ENCODE measurements at places on chromosomes 2 and 18.
A peak's percentile ranks its signal among the peaks of the same experiment; 100 is the strongest.

DNA sequence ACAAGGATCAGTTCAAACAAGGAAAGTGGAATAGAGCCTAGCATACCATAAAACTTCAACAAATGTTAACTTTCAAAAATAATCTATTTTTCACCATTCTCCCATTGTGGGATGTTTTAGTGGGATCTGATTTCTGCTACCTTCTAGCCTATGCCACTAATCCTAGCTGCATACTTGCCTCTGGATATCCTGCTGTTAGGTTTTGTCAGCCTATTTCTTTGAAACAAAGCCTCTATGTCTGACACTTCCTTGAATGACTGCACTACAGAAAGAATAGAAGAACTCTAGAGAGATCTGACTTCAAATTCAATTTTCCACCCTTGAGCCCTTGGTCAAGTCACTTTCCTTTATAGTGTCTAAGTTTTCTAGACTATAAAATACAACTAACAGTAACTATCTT is 291.5 kb downstream of the PTH2R start:
- DNase-seq: no peak

- DNase-seq: no peak
Observed at GRCh38 chr2:96207774-96208142, 869 bp downstream of the STARD7 start.

DNA sequence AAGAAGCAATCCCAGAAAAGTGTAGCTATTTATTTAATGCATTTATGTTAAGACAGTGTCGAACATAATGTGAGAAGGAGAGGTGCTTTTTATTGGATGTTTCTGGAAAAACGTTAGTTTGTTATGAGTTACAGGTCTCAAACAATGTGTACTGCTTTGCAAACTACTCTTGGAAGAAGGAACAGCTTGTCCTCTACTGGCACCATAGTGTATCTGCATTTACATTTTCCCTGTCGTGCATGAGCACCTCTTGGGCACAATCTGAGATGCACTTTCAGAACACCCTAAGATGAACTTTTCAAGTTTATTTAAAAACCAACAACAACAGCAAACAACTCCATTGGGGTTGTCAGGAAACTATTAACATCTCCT is 22.8 kb downstream of the CCNYL1 start:
- peak; percentile 28 for DNase-seq

DNA sequence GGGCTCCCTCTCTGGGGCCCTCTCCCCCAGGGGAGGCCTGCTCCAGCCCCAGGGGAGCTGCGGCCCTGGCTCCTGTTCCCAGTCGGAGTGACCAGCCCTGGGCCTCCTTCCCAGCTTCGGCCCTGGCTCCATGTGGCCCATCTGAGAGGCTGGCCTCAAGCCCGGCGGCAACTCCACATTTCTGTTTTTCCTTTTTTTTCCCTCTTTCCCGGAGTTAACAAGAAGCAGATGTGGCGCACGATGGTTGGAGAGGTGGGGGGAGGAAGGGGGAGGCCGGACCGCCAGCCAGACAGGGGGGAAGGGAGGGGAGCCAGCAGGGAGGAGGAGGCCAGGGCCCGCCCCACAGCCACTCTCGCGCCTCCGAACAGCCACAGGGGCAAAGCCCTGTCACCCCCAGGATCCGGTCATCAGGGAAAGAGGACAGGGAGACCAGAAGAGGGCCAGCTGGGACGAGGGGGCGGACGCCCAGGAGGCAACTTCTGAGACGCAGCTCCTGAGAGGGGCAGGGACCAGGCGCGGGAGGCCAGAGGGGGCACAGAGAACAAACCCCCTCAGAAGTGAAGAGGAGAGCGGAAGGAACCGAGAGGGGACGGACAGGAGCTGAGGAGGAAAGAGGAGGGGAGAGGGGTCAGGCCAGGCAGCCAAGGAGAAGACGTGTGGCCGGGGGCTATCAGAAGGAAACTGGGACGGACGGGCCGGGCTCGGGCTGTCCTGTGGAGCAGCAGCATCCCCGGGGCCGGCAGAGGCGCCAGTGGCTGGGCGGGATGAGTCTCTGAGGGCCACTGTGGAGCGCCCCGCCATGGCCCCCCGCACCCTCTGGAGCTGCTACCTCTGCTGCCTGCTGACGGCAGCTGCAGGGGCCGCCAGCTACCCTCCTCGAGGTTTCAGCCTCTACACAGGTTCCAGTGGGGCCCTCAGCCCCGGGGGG is at the start of gene EMILIN1:
EMILIN1 (plus strand) TSS at position 349 of the 928 bp plus-strand sequence; CDS start at position 800, 451 bp downstream.
- DNase-seq: peak; percentile 94

GRCh38 chr2:67945940-67946339 is 116.9 kb downstream of the C1D start:
- no peak for DNase-seq

GRCh38 chr18:23059541-23060465 is 75.5 kb upstream of the CABLES1 start:
- no peak for DNase-seq

DNA sequence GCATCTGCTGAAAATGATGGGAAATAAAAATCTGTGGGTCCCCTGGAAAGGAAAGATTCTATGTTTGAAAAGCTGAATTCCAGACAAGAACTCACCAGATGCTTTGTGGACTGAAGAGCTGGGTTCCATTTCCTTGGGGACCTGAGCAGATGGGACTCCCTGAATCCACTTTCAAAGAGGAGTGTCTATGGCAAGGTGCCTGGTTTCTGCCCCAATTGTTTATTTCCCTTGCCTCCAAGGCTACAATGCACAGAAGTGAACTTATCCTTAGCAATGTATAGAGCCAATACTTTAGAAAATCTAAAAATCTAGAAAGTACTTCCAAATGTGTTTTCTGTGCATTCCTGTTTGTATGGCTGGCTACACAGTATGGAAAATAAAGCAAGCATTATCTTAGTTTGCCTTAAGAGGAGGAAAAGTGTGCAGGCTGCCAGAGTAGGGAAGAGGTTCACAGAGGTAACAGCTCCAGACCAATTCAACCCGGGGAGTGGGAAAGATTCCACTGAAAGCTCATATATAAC is 420.5 kb downstream of the NRXN1 start:
- DNase-seq: no peak

GRCh38 chr2:167264380-167264779 is 376.1 kb downstream of the XIRP2 start:
- DNase-seq: no peak

GRCh38 chr2:145055651-145056050 is 535.7 kb upstream of the ZEB2 start:
- no peak for DNase-seq

- no peak for DNase-seq
Observed at GRCh38 chr2:15943378-15944280, 3.3 kb downstream of the MYCN start.

DNA sequence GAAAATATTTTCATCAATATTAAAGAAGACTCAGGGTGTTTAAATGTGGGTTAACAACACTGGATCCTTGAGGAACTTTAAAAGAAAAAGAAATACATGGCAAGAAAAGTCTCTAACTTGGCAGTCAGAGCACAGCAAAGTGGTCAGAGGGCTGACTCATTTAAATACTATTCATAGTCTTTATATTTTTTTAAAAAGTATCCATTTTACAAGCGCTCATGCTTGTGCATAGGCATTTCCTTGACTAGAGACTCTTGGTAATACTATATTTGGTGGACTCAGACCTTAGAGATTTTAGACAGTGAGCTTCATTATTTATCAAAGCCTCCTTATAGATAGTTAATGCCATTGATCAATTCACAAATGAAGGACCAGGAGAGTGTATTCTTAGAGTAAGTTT is 110.2 kb downstream of the ABCA12 start:
- DNase-seq: peak; percentile 64

- DNase-seq: no peak
Observed at GRCh38 chr2:204744506-204744905, 199.2 kb downstream of the PARD3B start.

DNA sequence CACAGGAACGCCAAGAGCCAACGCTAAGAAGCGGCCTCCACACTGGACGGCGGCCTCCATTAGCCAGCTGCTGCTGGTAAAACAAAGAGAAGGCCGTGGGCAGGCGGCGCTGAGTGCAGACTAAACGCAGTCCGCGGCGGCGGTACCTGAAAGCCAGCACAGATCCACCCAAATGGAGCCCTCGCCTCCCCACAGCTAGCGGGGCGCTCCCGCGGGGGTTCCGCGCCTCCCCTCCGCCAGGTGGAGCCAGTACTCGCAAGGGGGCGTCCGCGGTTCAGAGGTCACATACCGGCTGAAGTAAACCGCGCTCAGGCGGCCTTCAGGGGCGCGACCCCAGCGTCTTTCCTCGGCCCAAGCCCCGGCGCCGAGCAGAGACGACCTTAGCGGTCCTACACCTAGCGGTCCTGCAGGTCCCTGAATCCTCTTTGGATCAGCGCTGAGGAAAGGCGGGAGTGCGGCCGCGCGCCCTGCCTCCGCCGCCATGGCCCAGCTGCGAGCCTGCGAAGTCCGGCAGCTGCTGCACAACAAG is 293.1 kb upstream of the ERBB4 start:
- DNase-seq: no peak

GRCh38 chr2:26068602-26069298 is 34.9 kb downstream of the RAB10 start:
- peak; percentile 77 for DNase-seq

- peak; percentile 93 for DNase-seq
Observed at GRCh38 chr2:238585836-238586821, 159.4 kb downstream of the ASB1 start.

- DNase-seq: no peak
Observed at GRCh38 chr2:127590386-127591190, 55.1 kb downstream of the MYO7B start.

GRCh38 chr2:217626926-217627325 is 375.9 kb downstream of the TNS1 start:
- no peak for DNase-seq

DNA sequence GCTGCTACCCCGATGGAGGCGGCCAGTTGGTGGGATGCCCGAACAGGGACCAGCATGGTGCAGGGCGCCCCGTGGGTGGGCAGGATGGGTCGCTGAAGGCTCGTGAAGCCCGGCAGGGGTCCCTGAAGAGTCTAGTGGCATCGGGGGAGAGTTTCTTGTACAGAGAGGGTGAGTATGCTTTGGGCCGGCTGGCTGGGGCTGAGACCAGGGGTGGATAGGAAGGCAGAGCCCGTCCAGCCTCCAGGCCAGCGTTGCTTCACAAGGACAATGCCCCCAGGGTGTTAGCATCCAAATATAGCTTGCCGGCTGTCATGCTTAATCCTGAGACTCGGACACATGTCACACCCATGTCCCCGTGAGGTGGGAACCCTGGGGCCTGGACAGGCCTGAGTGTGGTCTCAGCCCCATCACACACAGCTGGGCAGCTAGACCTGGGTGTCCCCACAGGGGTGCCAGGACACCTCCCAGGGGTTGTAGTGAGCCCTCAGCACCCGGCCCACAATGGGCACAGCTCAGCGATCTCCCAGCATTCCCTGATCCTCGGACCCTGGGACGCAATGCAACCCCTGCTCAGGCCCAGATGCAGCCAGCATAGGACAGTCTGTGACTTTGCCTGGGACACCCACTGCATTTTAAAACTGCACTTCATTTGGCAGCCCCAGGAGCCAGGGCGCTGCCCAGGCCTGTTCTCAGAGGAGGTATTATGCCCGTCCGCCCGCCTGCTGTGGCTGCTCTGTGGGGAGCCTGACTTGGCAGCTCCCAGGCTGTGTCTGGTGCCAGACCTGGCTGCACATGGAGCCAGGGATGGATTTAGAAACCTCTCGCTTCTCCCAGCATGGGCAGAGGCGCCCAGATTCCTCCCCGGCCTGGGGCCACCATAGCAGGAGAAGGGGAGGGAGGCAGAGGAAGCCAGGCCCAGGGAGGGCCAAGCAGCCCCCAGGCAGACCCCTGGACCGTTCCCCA is 36.4 kb downstream of the RAMP1 start:
- no peak for DNase-seq

GRCh38 chr18:70073432-70073831 is 125.8 kb upstream of the CD226 start:
- DNase-seq: no peak

DNA sequence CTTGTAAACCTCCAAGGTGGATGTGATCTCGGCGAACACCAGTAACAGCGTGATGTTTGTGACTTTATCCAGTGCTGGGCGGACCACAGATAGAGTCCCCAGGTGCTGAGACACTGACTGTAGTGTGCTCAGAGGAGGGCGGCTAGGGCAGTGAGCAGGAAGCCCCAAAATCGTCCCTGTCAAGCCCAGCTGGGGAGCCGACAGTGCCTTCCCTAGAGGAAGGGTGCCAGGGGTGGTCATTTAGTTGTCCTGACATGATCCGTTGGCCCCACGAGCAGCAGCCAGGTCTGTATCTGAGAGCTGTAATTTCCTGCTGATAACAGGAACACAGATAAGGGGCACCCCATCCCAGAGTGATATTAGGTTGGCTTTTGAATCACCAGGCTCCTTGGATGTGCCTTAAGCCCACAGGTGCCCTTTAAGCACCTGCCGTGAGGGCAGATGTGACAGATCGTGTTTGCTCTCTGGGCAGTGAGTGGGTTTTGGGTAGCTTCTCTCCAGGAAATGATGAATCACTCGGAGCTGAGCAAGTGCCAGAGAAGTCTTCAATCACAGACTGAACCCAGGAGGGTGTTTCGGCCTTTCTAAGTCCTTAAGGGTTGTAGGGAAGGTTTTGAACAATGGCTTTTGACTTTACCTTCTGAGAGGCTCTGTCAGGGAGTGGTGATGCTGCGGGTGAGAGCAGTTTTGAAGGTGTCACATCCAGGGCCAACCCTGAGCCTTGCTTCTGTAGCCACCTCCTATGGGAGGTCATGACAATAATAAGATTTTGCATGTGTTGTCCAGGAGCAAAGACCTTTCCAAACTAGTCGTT is 7.7 kb downstream of the LPIN1 start:
- peak; percentile 27 for DNase-seq

GRCh38 chr18:8052237-8052701 is 485.2 kb downstream of the PTPRM start:
- DNase-seq: no peak

DNA sequence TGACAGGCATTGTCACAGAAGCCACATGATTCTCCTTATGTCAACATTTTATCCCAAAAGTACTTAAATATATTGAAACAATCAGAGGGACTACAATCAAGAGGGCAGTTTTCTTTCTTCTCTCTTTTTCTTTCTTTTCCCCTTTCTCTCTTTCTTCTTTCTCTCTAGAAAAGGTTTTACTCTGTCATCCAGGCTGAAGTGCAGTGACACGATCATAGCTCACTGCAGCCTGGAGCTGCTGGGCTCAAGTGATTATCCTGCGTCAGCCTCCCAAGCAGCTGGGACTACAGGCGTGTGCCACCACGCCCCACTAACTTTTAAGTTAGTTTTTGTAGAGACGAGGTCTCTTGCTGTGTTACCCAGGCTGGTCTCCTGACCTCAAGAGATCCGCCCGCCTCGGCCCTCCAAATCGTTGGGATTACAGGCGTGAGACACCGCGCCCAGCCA is 1.0 kb upstream of the PRKD3 start:
- DNase-seq: no peak

- peak; percentile 67 for DNase-seq
Observed at GRCh38 chr2:229282758-229283546, 11.9 kb upstream of the PID1 start.

DNA sequence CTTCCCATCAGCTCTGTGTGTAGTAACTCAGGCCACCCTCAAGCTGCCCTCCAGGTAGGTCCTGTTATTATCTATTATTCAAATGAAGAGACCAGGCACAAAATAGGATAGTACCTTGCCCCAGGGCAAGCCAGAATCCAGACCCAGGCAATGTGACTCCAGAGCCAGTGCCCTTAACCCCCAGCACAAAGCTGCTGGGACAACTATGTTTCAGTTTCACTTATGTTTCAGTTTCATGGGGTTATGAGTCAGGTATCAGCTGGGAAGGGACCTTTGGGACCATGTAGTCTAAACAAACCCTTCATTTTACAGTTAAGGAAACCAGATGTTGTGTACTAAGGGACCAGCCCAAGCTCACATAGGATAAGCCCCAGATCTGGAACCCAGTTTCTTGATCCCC is 10.0 kb downstream of the HK2 start:
- DNase-seq: no peak
